ENCODE measurements at places on chromosomes 4 and X. TPM values are rescaled to one million over a fixed set of nuclear protein-coding genes. Genes with fewer than 3 reads are reported as not detected.

- no peak overlapping the region for H3K27ac ChIP-seq
- no peaks in the 10 kb centered on the region for H3K27me3 ChIP-seq
- DNase-seq: no peak
- no peaks in the 10 kb centered on the region for H3K4me1 ChIP-seq
Observed at GRCh38 chr4:25509646-25510045, 132.6 kb downstream of the ANAPC4 start.

AKAP4 gene
- total RNA-seq: not detected

SMIM31 gene
- not detected for total RNA-seq

NAA11 gene
- total RNA-seq: not detected

TLR10 gene
- 8.9 TPM for total RNA-seq
